ENCODE measurements at places on chromosomes 11 and 22. TPM values are rescaled to one million over a fixed set of nuclear protein-coding genes. Genes with fewer than 3 reads are reported as not detected.

DNA sequence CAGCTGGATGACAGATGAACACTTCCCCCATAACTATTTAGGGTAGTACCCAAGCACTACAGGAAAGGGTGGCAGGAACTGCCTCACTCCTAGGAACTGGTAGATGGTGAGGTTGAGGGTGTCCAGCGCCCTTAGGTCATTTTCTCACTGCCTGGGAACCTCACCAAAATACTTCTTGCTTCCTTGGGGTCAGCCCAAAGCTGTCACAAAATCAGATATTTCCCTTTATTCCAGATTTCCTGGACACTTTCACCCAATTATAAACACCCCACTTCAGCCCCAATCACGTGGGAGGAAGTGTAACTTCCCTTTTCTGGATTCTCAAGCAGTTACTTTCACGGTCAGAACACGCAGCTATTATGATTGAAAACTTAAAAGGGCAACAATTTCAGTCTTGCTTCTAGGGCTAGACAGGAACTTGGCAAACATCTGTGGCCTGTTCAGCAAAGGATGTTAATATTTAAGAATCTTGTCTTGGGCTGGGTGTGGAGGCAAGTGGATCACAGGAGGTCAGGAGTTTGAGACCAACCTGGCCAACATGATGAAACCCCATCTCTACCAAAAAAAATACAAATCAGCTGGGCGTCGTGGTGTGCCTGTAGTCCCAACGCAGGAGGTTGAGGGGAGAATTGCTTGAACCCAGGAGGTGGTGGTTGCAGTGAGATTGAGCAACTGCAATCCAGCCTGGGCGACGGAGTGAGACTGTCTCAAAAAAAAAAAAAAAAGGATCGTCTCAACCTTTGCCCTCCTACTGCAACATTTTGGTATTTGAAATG lies 4.0 kb downstream of the FTH1 start:
- no peak for DNase-seq

GRCh38 chr11:10392095-10393079 lies 62.7 kb upstream of the AMPD3 start:
- DNase-seq: no peak

GRCh38 chr11:33989461-33989860 lies 62.1 kb upstream of the CAPRIN1 start:
- no peak for DNase-seq

- no peak for DNase-seq
Observed at GRCh38 chr22:39073981-39074380, 3.1 kb upstream of the APOBEC3G start.

- DNase-seq: no peak
Observed at GRCh38 chr11:19721176-19721575, 8.5 kb downstream of the NAV2 start.

- DNase-seq: no peak
Observed at GRCh38 chr11:102469196-102469821, 16.7 kb upstream of the TMEM123 start.

DNA sequence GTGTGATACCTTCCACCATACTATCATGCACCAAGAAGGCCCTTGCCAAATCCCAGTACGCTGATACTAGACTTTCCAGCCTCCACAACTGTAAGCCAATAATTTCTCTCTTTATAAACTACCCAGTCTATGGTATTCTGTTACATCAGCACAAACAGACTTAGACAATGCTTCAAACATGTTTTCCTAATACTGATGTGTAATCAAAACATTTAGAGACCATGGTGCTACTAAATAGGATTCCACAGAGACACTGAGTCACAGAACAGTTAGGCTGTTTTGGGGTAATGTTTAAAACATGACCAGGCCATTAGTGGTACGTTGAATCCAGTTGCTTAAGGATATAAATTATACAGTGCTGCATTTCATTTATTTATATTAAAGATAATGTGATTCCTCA lies 103.7 kb downstream of the PICALM start:
- no peak for DNase-seq

- DNase-seq: no peak
Observed at GRCh38 chr22:47127441-47127871, 365.0 kb downstream of the TBC1D22A start.

GRCh38 chr11:123904932-123905331 lies 3.0 kb downstream of the OR8D4 start:
- DNase-seq: no peak

The OSBP2 gene
- 10.4 TPM for total RNA-seq

The CREB3L1 gene
- 81.6 TPM for total RNA-seq

The CHST1 gene
- 1.8 TPM for total RNA-seq

The ST14 gene
- 193 TPM for total RNA-seq

The GPR83 gene
- total RNA-seq: 0.09 TPM

The OR2D2 gene
- not detected for total RNA-seq

The CASP12 gene
- total RNA-seq: 2.0 TPM
